NCI-H1436 (cell line): ENCODE measurements at places on chromosomes 1 and 21.

DNA sequence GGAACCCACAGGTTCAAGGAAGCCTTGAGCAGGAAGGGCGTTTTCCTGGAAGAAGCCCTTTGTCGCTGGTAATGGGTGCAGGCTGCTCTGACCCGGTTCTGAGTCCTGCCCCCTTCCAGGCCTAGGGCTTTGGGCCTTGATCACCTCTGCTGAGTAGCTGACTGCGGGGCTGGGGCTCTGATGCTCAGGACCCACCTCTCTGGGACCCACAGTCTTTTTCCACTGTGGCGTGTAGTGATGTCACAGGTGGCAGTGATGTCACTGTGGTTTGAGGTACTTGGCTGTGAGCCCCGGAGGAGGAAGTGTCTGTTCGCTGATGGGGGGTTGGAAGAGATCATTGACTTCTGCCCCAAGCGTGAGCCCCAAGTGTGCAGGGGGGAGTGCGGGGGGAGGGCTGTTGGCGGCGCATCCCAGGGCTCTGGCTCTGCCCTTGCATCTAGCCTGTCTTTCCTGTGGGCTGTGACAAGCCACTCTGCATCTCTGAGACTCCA lies 6.9 kb downstream of the TNFRSF1B start:
- DNase-seq: no peak

- DNase-seq: no peak
These were observed 17.1 kb downstream of the OLIG2 start for GRCh38 chr21:33042812-33043211.

- DNase-seq: no peak
These were observed 14.7 kb downstream of the PPIE start for GRCh38 chr1:39753132-39754025.

DNA sequence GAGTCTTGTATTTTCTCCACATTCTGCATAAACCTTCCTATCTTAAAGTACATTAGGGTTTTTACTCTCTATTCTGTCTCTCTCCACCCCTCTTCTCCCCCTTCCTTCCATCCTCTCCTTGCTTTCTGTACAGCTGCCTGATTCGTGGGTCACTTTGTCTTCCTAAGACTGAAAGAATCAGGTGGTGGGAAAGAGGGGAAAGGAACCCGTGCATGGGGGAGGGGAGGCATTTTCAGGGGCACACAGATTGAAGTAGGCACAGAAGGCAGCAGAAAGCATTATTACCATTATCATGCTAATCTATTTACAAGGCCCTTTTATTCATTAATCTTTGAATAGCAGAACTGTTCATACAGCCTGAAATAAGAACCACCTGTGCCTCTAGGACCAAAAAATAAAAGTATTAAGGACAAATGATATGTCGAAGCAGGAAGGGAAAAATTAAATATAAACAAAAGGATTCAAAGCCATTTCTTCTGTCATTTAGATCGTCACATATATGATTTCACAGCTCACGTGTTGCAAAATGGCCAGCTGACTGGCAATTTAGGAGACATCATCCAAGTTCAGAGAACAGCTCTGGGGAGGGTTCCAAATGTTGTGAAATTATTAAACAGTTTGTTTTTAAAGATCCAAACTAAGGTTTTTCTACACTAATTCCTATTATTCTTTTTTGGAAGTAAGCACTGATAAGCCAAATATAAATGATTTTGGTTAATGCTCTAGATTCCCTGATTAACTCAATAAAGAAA lies 154.6 kb downstream of the PBX1 start:
- DNase-seq: no peak

DNA sequence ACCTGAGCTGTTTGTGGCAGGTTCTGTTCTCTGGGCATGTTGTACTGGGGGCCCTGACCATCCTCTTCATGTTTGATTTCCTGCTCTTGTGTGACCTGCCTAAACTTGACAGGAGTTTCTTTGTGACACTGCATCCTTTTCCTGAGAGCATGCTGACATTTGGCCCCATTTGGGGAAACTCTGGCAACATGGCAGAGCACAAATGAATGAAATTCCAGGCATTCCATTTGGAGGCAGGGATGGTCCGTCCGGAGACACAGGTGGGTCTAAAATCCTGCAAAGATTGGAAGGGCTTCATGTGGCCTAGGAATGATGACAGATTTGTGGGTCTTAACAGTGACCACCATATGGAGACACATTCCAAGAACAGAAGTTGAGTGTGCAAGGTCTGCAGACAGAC lies 184.0 kb downstream of the FCRL5 start:
- DNase-seq: no peak

DNA sequence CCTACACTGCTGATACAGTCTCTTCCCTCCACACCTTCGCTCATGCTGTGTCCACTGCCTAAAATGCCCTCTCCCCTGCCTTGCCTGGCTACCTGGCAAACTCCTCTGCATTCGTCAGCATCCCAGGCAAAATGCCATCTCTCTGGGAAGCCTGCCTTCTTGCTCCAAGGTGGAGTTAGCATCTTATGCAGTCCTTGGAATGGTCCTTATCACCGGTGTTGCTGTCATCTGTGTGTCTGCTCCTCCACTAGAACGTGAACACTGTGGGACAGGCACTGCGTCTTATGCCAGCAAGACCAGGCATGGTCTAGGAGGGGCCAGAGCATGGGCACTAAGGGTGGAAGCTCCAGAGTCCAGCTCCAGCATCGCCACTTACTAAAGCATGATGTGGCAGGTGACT lies 211.8 kb downstream of the MATN1 start:
- no peak for DNase-seq
